Stimulated activated CD4-positive, alpha-beta T cell treated with anti-CD3 and anti-CD28 coated beads, Interleukin-2, amount 100 ng/mL, for 24 hours (primary cell): ENCODE measurements at places on chromosomes 11 and 22.

- DNase-seq: no peak
Measured at GRCh38 chr11:116136987-116137674, 632.9 kb upstream of the CADM1 start.

DNA sequence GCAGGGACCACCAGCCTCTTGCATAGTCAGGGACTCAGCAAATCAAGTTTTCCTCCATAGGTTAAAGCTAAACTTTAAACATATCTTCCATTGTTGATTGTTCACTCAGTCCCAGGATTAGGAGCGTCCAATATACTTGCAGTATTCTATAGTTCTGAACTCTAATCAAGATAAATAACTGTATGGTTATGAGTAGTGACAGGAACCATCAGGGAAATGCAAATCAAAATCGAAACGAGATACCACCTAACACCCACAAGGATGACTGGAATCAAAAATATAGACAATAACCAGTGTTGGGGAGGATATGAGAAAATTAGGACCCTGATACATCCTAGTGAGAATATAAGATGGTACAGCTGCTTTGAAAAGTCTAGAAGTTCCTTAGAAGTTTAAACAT is 190.0 kb downstream of the ETS1 start:
- no peak for DNase-seq

DNA sequence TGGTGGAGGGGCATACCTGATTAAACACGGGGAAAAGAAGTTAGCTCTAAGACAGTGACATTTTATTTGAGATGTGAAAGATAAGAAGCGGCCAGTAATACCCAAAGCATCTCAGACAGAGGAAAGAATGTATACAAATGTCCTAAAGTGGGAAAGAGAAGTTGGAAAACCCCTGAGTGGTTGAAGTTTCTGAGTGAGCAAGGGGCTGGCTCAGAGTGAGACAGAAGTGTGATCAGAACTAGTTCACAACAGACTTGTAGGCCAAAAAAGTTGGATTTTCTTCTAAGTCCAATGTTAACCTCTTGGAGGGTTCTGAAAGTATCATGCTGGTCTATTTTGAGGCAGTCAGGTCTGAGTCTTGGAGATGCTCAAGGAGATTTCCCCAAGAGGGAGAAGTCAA is 608.7 kb downstream of the SOX6 start:
- no peak for DNase-seq

- no peak for DNase-seq
Measured at GRCh38 chr11:69600001-69600400, 41.0 kb upstream of the CCND1 start.

DNA sequence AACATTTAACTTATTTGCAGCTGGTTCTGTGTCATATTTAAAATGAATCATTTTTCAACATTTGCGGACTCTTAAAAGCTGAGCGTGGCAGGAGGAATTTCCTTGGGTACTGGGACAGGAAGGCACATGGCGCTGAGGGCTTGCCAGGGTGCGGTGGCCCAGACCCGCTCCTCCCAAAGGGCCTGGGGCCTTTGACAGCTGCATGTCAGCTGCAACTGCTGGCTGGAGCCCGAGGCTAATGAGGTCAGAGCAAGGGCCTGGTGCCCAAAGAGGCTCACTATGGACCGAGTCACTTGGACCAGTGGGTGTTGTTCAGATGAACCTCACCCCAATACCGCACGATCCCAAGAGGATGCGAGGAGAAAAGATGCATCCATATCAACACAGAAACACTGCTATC is 326.9 kb downstream of the CTTN start:
- no peak for DNase-seq

DNA sequence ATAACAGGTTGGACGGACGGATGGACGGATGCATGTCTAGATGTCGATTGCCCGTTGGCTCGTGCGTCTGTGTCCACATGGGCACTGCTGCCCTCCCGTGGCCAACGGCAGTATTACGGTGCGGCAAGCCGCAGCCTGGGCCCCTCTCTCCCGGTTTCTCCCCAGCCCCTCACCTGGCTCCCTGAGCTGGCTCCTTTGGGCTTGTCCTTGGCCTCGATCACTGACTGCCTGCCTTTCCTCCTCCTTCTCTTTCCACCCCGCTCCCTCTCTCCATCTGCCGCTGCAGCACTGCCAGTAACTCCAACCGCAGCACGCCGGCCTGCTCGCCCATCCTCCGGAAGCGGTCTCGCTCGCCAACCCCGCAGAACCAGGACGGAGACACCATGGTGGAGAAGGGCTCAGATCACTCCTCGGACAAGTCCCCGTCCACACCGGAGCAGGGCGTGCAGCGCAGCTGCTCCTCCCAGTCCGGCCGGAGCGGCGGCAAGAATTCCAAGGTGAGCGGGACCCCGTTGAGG is 77.3 kb downstream of the SCN3B start:
- peak; percentile 78 for DNase-seq

DNA sequence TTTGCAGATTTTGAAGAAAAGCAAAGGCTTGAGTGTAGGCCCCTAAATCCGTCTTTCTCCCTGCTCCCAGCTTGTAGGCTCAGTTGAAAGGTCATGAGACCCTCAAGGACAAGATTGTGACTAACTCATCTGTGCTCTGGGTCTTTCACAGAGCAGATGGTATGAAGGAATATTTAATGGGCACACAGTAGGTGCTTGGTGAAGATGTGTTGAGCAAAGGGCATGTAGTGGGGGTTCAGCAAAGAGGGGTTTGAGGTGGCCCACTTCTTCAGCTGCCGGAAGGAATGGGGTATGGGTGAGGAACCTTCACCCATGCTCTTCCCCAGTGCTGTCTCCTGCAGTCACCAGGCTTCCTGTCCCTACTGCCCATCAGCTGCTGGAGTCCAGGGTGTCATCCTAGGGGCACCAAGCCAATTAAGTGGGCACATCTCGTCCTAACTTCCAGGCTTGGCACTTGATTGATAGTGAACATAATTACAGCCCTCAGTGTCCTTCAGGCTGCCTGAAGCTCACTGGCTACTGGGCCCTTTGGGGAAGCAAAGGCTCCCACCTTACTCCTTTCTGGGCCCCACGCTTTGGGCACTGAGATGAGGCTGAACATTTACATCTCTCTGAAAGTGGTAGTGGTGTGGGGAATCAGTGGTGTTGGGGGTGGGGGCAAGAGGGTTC is 15.0 kb downstream of the DGAT2 start:
- no peak for DNase-seq

DNA sequence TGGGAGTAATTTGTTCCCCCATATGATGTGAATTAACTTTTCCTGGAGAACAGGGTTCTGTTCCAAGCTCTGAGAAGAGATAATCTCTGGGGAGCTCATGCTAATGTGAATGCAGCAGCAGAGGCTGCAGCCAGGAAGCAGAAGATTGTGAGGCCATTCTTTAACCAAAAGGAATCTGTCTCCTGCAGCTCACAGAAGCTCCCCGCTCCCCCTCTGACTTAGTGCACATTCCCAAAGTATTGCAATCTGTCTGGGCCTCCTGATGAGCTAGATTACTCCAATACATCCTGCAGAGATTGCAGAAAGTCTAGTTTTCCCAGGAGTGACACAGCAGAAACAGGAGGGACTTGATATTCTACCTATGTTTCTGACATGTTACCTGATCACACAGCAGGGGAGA is 420.6 kb upstream of the FAT3 start:
- DNase-seq: no peak

DNA sequence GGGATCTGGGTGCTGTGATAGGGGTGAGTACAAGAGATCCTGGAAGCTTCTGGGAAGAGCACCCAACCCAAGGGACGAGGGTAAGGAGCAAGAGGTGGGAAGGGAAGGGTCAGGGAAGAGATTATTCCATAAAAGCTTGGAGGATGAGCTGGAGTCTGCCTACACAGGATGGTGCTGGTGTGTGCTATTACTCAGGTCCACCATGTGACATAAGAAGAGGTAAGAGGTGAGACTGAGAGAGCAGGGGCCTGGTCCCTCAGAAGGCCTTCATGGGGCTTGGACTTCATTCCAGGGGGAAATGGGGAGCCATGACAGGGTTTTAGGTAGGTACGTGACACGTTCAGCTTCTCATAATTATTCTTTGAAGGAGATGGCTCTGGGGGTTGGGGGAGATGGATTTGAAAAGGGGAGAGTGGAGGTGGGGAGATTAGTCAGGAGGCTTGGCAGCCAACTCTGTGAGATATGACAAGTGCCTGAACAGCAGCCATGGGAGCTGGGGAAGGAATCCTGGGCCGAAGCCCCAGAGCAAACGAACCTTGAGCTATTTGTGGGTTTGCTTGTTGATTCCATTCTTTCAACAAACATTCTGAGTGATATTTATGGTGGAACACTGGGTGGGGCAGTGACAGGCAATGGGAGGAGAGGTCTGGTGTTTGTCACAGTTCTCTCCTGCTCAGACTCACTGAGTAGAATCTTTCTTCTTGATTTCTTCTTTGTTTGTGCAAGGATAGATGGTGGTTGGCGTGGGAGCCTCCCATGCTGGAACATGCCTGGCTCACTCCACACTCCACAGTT is 11.2 kb upstream of the NCAM1 start:
- DNase-seq: no peak

DNA sequence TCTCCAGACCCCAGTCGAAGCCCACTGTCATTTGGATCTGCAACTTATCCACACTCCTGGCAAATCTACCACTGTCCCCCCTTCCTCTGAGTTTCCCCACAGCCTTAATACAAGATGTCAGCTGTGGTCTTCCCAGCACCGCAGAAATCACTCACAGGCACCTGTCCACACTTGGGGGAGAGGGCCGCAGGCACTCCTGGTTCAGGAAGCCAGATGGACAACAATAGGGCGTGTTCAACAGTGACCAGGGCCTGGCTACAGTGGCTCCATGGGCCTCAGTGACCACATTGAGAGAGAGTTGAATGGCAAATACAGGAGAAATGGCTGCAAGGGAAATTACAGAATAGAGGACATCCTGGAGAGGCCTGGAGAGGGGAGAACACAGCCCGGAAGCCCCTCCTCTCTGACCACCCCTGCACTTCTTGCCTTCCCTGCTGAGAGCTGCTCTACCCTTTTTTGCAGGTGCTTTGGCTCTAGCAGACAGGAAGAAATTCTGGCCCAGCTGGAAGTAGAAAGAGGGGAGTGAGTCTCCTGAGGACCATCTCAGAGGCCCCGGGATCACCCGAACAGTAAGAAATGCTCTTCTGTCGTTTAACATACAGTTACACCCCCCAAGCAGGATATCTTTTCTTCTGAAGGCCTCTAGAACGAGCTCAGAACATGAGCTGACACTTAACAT is 164.6 kb downstream of the FEZ1 start:
- DNase-seq: no peak

DNA sequence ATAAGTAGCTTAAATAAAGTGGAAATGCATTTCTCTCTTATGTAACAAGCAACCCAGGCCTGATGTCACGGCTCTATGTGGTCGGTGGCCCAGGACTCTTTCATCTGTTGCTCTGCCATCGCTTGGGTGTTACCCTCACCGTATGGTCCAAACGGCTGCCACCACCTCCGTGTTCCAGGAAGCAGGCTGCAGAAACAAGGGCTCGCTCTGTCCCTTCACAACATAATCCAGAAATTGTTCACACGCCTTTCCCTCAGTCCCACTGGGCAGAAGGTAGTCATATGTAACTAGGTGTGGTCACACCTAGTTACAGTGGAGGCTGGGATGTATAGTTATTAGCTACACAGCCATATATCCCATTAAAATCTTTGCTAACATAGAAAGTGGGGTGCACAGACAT is 421.0 kb downstream of the SOX6 start:
- DNase-seq: no peak

- no peak for DNase-seq
Measured at GRCh38 chr11:106920899-106921509, 97.3 kb downstream of the GUCY1A2 start.

GRCh38 chr22:18056807-18057474 is 20.8 kb upstream of the PEX26 start:
- no peak for DNase-seq

GRCh38 chr11:88194990-88195389 is 19.7 kb upstream of the RAB38 start:
- DNase-seq: no peak

DNA sequence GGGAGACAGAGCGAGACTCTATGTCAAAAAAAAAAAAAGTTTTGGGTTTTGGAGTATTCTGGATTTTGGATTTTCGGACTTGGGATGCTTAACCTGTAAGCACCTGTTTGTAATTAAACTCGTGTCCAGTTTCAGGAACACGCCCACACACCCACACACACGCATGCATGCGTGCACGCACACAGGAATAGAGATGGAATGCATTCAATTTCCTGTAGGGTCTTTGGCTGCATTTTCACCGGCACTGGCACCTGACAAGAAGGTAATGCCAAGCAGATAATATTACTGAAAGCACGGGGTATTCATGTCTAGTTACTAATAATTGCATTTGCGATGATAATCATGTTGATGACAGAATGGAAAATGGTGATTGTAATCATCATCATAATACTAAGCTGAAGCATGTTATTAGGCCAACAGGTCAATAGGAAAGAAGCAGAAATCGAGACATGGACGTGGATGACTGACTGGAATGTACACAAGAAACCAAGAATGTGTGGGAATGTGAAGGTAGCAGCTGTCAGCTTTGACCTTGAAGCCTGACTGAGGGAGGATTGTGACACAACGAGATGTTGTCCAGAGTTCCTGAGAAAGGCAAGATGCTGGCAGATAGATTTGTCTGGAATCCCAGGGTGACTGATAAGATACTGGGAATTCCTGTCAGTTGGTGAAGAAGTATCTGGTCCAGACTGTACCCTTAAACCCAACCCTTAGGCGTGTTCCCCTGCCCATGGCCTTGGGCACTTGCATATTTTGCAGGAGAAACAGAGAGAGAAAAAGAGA is 108.6 kb downstream of the SYN3 start:
- DNase-seq: no peak

DNA sequence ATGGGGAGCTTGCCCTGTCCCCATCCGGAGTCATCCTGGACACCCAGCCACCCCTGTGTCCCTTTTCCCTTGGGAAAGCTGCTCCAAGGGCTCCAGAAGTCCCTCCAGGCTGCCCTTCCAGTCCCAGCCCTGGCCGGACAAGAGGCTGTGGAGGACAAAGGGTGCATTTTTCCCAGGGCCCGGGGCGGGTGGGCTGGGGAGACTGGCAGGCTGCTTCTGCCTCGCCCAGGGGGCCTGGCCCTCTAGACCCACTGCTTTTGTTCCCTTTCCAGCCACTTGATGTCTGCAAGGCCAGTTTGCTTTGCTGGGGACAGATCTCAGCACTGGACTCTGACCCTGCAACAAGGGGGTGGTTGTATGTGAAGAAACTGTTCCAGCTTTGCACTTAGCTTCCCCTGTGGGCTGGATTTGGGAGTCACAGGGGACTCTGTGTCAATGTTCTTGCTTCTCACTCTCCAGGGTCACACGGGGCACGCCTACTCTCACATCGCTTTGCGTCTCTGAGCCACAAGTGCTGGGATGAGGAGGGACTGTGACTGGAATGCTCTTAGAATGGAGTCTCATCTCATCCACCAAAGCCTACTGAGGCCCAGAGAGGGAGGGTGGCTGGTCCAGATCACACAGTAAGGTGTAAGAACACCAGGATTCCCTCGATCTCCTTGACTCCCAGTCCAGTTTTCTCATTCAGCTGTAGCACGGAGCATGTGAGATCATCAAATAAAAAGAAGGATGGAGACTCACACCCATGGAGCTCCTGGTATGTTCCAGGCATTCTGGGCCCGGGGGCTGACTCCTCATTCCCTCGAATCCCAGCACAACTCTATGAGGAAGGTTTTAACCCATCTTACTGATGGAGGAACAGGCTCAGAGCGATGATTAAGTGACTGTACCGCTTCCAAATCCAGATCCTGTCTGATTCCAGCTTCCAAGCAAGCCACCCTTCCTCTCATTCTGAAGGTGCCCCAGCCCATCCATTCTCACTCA is 59.9 kb downstream of the FBXO7 start:
- DNase-seq: no peak
